Left kidney (tissue), 8 donors: ENCODE measurements at places on chromosomes 3 and 15. TPM values are rescaled to one million over a fixed set of nuclear protein-coding genes. Genes with fewer than 3 reads are reported as not detected.

- no peak for DNase-seq
Observed at GRCh38 chr15:80061582-80061981, 2.1 kb downstream of the ZFAND6 start.

MCTP2 gene
- 22.3 TPM for polyA plus RNA-seq

GRCh38 chr3:71447803-71448202, 135.7 kb downstream of the FOXP1 start:
- DNase-seq, result no peak

DNA sequence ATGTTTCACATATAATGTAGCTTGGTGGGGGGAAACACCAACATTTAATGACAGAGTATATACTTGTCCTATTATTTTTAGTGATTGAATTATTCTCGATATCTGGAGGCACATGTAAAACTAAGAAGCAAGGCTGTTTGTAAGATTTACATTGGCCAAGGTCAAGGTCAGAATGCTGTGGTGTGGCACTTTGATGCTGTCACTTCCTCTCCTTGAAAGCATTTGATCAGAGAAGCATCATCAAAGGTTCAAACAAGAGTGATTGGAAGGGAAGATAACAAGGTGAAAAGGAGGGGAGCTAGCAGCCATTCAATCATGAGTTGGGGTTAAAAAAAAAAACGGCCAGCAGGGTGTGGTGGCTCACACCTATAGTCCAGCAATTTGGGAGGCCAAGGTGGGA, 26.4 kb downstream of the RTF1 start:
- DNase-seq, result no peak

DNA sequence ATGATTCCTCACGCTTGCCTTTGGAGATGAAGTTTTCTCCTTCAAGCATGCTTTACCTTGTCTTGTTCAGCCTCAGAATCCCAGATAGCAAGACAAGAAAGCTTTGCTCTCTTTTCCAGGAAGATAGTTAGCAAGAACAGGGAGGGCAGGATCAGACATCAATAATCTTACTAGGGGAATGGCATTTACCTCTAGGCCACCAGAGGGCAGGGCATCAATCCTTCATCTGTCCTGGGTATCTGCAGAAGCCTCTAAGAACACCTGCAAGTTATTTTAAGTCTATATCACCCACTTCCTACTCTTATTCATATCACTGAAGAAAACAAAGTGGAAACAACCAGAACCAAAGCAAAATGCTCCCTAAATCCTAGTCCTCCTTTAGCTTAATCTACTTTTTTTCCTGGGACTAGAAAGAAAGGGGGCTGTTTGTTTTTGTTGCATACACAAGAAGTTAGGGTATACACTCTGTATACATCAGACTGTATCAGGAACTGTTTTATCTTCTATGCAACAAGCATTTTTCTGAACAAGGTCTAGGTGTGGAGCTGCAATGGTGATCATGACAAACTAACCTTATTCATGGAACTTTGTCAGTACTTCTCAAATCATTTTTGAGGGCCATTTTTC, 862.5 kb downstream of the CADM2 start:
- DNase-seq, result no peak

- DNase-seq, result no peak
Observed at GRCh38 chr3:45640724-45641361, 46.3 kb downstream of the LIMD1 start.

DNA sequence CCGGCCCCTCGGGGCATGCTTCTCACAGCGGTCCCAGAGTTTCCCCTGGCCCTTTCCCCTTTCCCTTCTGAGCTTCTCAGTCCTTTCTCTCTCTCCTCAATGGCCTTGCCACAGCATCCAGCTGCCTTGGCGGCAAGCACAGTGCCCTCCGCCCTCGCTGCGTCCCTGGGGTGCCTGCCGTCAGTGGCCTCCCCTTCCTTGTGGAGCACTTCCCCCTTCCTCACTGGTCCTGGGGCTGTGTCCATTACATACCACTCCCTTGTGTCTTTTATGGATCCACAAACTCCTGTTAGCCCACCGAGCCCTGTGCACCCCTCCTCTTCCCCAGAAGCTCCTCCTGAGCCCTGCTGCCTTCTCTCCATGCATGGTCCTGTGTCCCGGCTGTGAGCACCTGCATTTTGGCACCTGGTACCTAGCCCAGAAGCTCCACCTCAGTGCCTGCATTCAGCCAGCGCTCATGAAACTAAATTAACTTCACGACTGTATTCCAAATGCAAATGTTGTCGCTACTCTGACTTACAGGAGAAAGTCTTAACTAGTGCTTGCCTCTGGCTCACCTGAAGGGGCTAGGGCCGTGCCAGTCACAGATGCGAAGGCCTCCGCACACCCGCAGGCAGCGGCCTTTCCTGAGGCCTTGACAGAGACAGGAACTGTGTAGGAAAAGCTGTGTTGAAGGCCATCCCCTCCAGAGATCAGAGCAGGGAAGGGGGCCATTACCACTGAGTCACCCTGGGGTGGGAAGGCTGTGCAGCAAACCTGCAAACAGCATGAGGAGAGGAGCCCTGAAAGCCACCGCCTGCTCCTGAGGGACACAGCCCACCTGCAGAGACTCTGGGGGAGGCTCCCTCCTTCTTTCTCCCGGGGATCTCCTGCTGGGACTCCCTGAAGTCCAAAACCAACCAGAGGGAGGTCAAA, 19.1 kb upstream of the KLF13 start:
- DNase-seq, result no peak

PRR20G gene
- polyA plus RNA-seq, result not detected

ATP10A gene
- polyA plus RNA-seq, result 4.1 TPM
